ENCODE measurements at places on chromosomes 2 and 18. TPM values are rescaled to one million over a fixed set of nuclear protein-coding genes. Genes with fewer than 3 reads are reported as not detected.

MTCL1 gene
- total RNA-seq = 20.8 TPM

SERPINB7 gene
- 1.4 TPM for total RNA-seq

HAAO gene
- not detected for total RNA-seq

EDAR gene
- total RNA-seq = not detected

SLC11A1 gene
- not detected for total RNA-seq

CRYBA2 gene
- total RNA-seq = 4.3 TPM

LAMA3 gene
- total RNA-seq = 1.4 TPM

IL1RN gene
- total RNA-seq = not detected

DCC gene
- total RNA-seq = not detected

REG3G gene
- not detected for total RNA-seq

GRCh38 chr2:86433137-86433536, 8.0 kb upstream of the KDM3A start:
- DNase-seq = no peak

- DNase-seq = no peak
Measured at GRCh38 chr2:111251711-111252110, 131.0 kb downstream of the BCL2L11 start.

- peak; percentile 91 for DNase-seq
Measured at GRCh38 chr18:37299471-37300304, 265.9 kb downstream of the CELF4 start.

DNA sequence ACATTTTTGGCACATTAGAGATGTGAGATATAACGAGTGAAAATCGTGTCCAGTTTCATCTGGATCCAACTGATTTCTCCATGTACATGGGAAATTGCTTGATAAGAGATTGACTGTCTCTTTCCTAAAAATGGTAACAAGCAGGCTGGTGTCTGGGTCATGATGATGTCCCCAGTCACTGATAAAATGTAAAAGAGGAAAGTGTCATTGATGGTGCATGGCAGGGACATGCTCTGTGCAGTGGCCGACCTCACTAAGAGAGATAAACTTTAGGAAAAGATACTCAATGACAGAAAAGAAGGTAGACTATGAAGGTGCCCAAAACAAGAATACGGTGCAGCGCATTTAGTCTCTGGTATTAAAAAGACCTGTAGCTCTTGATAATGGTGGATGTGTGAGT, 1517.5 kb downstream of the RPIA start:
- DNase-seq = no peak

DNA sequence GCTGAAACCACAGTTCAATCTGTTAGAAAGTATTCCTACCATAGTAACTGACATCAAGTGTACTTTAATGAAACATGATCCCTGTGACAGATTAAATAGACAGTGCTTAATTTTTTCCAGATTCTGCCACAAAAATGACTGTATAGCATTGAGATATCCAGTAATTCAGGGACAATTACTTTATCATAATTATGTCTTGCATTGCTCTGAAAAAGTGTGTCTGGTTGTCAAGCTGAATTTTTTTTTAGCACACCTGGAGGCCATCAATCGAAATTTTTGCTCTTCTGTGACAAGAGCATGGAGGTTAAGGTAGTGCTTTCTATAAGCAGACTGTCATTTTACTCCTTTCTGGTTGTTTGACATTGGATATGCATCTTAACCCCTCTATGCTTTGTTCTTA, 1083.8 kb upstream of the NRXN1 start:
- no peak for DNase-seq

GRCh38 chr2:19377717-19378116, 19.3 kb upstream of the OSR1 start:
- no peak for DNase-seq

- no peak for DNase-seq
Measured at GRCh38 chr2:10038123-10038522, 5.2 kb upstream of the KLF11 start.

GRCh38 chr2:36356298-36356989, 866 bp downstream of the CRIM1 start:
- peak; percentile 74 for DNase-seq

GRCh38 chr2:28150236-28150915, 242.3 kb upstream of the FOSL2 start:
- no peak for DNase-seq

- no peak for DNase-seq
Measured at GRCh38 chr2:121118951-121119350, 166.1 kb downstream of the TFCP2L1 start.

GRCh38 chr2:65818873-65819451, 386.6 kb upstream of the SPRED2 start:
- DNase-seq = peak; percentile 38

DNA sequence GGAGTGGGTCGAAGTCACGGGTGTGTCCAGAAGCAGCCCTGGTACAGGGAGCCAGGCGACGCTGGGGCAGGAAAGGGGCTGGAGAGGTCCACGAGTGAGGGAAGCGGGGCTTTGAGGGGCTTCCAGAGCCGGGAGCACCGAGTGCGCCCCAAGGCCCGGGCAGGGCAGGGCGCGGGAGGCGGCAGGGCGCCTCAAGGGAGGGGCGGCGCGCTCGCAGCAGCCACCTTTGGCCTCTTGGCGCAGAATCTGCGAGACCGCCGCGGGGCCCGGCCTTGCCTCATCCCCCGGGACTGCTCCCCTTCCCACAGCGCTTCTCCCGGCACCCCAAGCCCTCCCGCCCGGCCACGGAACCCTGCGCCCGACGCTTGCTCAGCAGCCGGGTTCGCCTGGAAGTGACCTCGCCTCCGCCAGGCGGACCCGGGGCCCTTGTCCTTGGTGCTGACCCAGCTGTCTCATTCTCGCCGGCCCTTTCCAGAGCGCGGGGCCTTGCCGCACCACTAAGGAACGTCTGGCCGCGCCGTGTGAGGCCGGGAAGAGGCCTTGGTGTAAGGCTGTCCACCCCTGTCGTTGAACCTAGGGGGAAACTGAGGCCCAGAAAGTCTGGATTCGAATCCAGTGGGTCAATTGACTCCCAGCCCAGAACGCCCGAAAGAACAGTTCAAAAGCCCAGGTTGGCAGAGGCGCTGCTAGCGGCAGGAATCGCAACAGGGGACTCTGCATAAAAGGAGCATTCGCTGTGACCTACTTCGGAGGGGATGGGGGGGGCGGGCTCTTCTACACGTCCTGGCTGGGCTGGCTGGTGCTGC, 584 bp upstream of the DNER start:
- DNase-seq = peak; percentile 57

DNA sequence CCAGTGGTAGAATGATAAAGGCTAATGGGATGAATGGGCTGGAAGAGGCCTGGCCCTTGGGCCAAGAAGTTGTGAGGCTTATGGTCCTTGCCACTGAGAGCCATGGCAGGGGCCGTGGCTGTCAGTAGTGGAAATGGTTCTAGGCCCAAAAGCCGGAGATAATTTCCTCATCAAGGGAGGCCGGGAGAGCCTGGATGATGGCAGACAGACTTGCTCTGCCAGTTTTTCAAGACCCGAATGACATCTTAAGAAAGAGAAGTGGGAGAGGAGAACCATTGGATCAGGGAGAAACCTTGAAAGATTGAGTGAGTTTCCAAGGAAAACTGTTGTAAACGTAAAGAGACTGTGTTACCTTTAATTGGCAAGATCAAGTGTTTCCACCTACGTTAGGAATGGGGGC, 46.3 kb upstream of the VPS54 start:
- no peak for DNase-seq

DNA sequence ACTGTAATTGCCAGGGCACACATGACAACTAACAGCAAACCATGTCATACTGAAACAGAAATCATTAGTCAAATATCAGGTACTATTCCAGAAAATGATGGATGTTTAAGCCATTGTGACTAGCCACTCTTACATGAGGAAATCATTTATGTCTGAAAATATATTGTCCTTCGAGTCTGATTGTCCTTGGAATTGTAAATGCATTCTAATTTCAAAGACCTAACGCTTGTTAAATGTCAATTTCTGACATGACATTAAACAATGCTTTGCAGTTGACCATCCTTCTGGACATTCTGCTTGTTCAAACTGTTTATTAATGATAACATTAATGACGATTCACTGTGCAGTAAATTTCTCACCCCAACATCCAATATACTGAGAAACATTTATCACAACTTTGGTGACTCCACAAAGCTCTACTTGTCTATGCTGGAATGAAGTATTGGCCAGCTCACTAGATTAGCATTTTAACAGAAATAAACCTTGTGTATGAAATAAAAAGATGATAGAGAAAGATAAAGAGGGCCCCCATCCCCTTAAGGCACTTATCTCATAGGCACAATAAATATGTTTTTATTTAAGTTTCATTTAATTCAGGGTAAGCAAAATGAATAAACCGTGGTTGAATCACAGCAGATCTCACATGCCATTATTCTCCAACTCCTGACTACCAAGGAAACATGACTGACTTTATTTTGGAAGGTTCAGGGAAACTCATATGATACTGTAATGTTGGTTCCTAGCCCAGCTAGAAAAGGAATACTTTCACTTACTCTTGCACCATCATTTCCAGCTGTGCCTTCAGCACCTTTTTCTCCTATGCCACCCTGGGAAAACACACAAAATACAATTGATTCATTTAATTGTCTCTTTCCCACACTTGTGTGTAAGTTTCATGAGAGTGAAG, 82.3 kb downstream of the COL3A1 start:
- no peak for DNase-seq

All from Daoy (cell line).